Mammary epithelial cell (primary cell): ENCODE measurements at places on chromosomes 6 and 20.

GRCh38 chr20:38219006-38219950, 41.3 kb downstream of the KIAA1755 start:
- no peak for DNase-seq

- peak; percentile 23 for DNase-seq
These were observed 1027.6 kb downstream of the EYS start for GRCh38 chr6:64679416-64679815.

GRCh38 chr6:106124015-106124414, 37.9 kb downstream of the PRDM1 start:
- no peak for DNase-seq

DNA sequence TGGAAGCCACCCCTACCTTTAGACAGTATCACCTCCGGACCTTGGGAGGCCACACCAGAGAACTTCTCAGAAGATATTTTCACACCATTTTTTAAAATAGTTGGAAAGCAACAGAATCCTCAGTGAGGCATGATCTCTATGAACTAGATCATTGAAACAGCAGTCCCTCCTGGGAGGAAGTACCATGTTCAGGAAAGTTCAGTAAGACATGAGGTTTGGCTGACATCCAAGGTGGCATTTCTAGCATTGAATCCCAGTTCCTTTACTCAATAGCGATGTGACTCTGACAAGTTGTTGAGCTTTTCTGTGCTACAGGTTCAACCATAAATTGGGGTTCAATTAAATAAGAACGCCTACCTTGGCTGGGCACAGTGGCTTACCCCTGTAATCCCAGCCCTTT, 169.0 kb downstream of the TBC1D7 start:
- no peak for DNase-seq

- DNase-seq = no peak
These were observed 226.8 kb downstream of the EYA4 start for GRCh38 chr6:133467982-133468380.

GRCh38 chr20:17530716-17531664, at the start of gene BFSP1:
Gene BFSP1, minus strand, starts transcription at chr20:17531379. Its CDS starts 50 bp downstream, at chr20:17531329.
- DNase-seq = peak; percentile 58

- DNase-seq = no peak
These were observed 50.8 kb downstream of the PSMG4 start for GRCh38 chr6:3309391-3310050.

DNA sequence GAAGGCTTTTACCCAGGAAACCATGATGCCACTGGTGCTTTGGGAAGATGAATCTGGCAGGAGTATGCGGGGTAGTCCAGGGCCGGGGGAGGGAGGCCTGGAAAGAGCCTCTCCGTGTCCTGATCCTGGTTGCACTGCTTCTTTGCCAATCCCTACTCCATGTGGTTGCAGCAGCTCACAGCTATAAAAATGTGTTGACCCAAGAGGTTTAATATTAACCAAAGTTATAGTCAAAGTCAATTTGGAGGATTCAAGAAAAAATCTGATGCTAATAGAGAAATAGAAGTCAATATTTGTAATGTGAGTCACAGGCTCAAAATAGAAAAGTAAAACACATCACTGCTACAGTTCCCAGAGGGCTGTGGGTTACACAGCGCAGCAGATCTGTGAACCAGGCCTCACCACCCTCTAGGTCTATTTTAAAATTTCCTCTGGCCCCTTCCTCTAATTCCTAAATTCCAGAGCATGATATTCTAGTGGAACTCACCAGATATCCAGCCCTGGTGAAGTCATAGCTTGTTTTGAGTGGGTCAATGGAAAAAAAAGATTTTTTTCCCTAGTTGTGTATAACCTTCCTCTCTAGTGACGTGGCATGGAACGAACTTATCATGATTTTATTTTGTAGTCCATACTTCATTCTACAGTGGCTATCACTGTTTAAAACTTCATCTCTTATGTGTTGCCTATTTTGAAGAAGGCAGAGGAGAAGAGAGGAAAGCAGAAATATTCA, 63.2 kb upstream of the BMP2 start:
- DNase-seq = no peak

DNA sequence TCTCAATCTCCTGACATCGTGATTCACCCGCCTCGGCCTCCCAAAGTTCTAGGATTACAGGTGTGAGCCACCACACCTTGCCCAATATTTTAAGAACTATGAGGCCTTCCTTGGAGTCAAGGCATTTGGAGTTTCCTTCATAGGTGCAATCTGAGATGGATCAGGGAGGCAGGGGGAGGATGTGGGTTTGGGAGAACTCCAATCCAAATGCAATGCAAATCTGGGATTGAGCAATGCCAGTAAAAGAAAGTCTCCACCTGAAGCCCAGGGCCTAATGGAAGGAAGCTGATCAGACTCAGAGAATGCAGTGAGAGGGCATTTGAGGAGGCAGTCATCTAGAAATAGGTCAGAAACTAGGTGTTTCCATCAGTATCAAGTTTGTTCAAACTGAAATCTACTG, 21.2 kb downstream of the RSPH3 start:
- DNase-seq = peak; percentile 75

DNA sequence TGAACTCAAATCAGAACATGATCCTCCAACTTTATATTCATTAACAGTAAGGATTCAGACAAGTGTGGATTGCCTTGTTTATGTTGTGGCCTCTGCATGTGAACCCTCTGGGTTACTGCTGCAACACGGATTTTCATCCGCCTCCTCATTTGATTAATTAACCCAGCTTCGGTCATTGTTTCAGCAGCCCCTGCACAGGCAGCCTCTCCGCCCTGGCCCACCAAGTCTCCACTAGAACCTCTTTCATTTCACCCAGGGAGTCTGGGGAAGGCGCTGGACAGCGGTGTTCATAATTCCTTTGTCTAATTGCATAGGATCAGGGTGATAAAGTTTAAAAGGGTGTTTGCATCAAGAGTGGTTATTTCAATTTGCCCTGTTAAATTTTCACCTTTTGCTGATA, 15.7 kb downstream of the NKX2-2 start:
- no peak for DNase-seq

DNA sequence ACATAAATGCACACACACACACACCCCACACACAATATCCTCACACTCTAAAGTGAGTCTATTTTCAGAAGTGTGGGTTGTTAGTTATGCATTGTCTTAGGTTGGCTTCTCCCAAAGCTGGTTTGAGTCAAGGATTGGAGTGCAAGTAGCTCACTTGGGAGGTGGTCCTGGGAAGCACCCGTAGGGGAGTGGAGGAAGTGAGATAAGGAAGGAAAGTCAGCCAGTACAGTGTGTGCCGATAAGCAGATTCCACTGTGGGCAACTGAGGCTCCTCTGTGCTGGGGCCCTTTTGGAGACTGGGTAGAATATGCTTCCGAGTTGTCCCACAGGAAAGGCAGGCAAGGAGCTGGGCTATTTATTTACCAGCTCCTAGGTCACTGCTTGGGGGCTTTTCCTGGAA, 67.2 kb downstream of the PLCB4 start:
- DNase-seq = no peak
